Vein endothelial cell (primary cell): ENCODE measurements at places on chromosomes 4 and X. TPM values are rescaled to one million over a fixed set of nuclear protein-coding genes. Genes with fewer than 3 reads are reported as not detected.

Gene DCUN1D4
- 30.4 and 39.0 TPM in 2 replicates for total RNA-seq

Gene RAI2
- total RNA-seq = 1.3 and 1.6 TPM in 2 replicates

Gene CXCR3
- total RNA-seq = not detected in 2 replicates

Gene GC
- total RNA-seq = not detected in 2 replicates

Gene MAGEA2
- total RNA-seq = not detected in 2 replicates

Gene TRIM60
- not detected in 2 replicates for total RNA-seq

Gene HHIP
- total RNA-seq = 515 and 854 TPM in 2 replicates

Gene CNKSR2
- under 0.01 TPM in 1 of 2 replicates, not detected in the other for total RNA-seq

Gene DAPP1
- not detected in 2 replicates for total RNA-seq

Gene ZNF141
- total RNA-seq = 10.1 and 15.6 TPM in 2 replicates

Gene SORCS2
- under 0.01 TPM in 2 replicates for total RNA-seq

Gene MSX1
- 4.2 and 5.4 TPM in 2 replicates for total RNA-seq

Gene ETDC
- not detected in 2 replicates for total RNA-seq

Gene FAM236D
- total RNA-seq = not detected in 2 replicates

Gene ZGRF1
- 8.2 and 17.4 TPM in 2 replicates for total RNA-seq

Gene TBC1D8B
- 4.2 and 4.8 TPM in 2 replicates for total RNA-seq
